ENCODE measurements at places on chromosomes 13 and 19. TPM values are rescaled to one million over a fixed set of nuclear protein-coding genes. Genes with fewer than 3 reads are reported as not detected.

Gene MRPL4
- 79.0 TPM for total RNA-seq

Gene HNRNPL
- total RNA-seq: 403 TPM

Gene IFT88
- total RNA-seq: 11.8 TPM

Gene CBARP
- 4.0 TPM for total RNA-seq

Gene LILRB4
- not detected for total RNA-seq

Gene ZNF724
- 1.3 TPM for total RNA-seq

Gene ZNF844
- total RNA-seq: not detected

Gene PLK5
- total RNA-seq: not detected

Gene ZNF737
- total RNA-seq: not detected

Gene TNFRSF19
- total RNA-seq: 3.4 TPM

Gene HIF3A
- not detected for total RNA-seq

Gene TBXA2R
- 1.1 TPM for total RNA-seq

Gene CD70
- 23.1 TPM for total RNA-seq

Gene PSG7
- 0.09 TPM for total RNA-seq

Gene RNF17
- total RNA-seq: not detected

Gene HTR2A
- total RNA-seq: not detected

Gene MBNL2
- 15.1 TPM for total RNA-seq

Gene LRRC4B
- 0.85 TPM for total RNA-seq

Gene PCP2
- not detected for total RNA-seq

Gene PPP1R13L
- total RNA-seq: 35.2 TPM

Gene CCDC122
- total RNA-seq: 2.4 TPM

Gene PTGIR
- 0.10 TPM for total RNA-seq
